ENCODE measurements at places on chromosomes 2 and 18.

DNA sequence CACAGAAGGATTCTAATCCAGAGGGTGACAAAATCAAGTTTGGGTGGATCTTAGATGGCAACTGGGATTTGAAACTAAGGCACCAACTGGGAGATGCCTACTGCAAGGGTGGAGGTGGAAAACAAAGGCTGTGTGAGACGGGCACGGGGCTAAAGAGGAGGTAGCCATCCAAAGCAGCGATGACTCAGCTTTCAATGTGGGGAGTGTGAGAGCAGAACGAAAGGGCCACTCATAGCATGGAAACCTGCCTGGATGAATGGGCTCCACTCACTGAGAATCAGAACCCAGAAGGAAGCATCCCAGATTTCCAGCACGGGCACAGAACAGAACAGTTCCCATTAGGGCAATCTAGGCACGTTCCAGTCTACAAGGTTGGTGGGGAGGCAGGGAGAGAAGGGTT lies 159.5 kb downstream of the COL4A4 start:
- DNase-seq = no peak

DNA sequence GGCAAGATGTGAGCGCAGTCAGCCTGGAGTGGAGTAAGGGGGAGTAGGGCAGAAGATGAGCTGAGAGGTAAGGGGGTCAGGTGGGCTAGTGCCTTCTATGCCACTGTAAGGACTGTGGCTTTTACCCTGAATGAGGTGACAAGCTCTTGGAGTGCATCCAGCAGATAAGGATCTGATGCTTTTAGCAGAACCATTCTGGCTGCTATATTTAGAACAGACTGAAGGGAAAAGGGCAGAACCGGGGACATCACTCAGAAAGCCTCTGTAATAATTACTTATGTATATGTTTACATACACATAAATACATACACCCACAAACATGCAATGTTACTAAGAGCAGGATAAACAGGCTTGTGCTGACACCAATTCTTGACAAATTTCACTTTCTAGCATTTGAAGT lies 124.8 kb downstream of the DTNB start:
- no peak for DNase-seq

- DNase-seq = no peak
Measured at GRCh38 chr18:23311351-23312121, 141.6 kb upstream of the RIOK3 start.

DNA sequence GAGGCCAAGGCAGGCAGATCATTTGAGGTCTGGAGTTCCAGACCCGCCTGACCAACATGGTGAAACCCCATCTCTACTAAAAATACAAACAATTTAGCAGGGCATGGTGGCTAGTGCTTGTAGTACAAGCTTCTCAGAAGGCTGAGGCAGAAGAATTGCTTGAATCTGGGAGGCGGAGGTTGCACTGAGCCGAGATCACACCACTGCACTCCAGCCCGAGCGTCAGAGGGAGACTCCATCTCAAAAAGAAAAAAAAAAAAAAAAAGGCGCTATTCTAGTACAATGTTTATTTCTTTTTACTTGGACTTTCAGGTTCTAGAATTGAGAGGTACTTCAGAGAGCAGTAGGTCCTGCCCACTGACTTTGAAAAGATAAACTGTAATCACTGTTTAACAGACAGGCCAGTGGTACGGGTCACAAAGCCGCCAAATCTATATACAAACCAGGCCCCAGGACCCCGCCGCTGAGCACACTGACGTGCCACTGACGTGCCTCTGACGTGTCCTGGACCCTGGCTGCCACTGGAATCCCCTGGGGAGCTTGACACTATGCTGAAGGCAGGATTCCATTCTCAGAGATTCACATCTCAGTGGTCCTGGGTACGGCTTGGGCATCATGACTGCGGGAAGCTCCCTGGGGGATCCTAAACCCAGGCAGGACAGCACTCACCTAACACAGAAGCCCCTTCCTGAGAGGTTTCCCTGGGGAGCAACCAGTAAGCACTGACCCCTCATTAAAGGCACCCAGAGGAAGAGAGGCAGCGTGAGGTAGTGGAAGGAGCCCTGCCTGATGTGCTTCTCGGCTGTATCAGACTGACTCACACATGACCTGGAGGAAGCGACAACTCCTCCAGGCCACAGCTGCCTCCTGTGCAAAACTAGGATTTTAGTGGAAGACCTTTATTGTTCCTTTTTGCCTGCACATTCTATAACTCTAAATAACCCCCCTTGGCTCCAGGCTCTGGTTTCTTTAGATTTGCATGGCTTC lies 197.8 kb upstream of the MEIS1 start:
- no peak for DNase-seq

DNA sequence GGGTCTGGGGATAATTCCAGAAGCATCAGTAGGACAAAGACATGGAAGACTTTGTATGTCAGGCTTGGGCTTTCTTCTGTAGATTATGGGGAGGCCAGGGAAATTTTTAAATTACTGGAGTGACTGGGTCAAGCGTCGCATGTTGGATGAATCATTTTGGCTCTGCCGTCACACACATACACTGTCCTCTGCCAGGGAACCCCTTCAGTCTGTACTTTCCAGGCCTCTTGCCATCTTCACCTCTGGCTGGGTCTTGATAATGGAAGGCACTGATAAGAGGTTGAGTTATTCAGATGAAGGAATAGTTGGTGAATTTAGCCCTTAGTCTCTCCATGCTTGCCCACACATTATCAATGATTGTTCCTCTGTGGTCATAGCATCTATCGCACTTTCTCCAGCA lies 895.1 kb upstream of the CELF4 start:
- DNase-seq = no peak

GRCh38 chr2:10921525-10921924 lies 9.8 kb downstream of the KCNF1 start:
- DNase-seq = no peak

GRCh38 chr18:35410561-35410960 lies 33.4 kb upstream of the ZNF396 start:
- no peak for DNase-seq

- DNase-seq = no peak
Measured at GRCh38 chr2:215598376-215598975, 162.6 kb upstream of the FN1 start.

- DNase-seq = no peak
Measured at GRCh38 chr2:169964740-169965139, 137.5 kb downstream of the UBR3 start.

All from stimulated activated CD8-positive, alpha-beta memory T cell treated with anti-CD3 and anti-CD28 coated beads, Interleukin-7, amount 100 ng/mL, for 4 hours (primary cell).